ENCODE measurements at places on chromosomes 13 and 19. TPM values are rescaled to one million over a fixed set of nuclear protein-coding genes. Genes with fewer than 3 reads are reported as not detected.

EEF1AKMT1 gene
- 9.1 TPM for total RNA-seq

KCNJ14 gene
- 1.1 TPM for total RNA-seq

GPR108 gene
- 49.2 TPM for total RNA-seq

PRR19 gene
- total RNA-seq = 0.45 TPM

JAK3 gene
- 15.4 TPM for total RNA-seq

ZFP82 gene
- total RNA-seq = 8.3 TPM

PSG6 gene
- not detected for total RNA-seq

U2AF1L4 gene
- total RNA-seq = 22.0 TPM

SOX1 gene
- not detected for total RNA-seq

ZNF274 gene
- total RNA-seq = 26.0 TPM

LHFPL6 gene
- total RNA-seq = 211 TPM

SLC27A5 gene
- total RNA-seq = 9.8 TPM

IL17D gene
- 3.0 TPM for total RNA-seq

CALR3 gene
- total RNA-seq = not detected

LRRC4B gene
- total RNA-seq = 12.2 TPM

- H3K4me3 ChIP-seq = peak within 1 kb of the TSS; percentile 5
- no peaks in the 10 kb centered on the region for H3K27me3 ChIP-seq
- no peaks in the 10 kb centered on the region for H3K36me3 ChIP-seq
- no peaks in the 10 kb centered on the region for H3K4me1 ChIP-seq
- peak; percentile 75 for DNase-seq
Measured at GRCh38 chr13:35475960-35476943, at the start of gene MAB21L1. Gene MAB21L1, minus strand, starts transcription at chr13:35476689. Its CDS starts 551 bp downstream, at chr13:35476138.

DNA sequence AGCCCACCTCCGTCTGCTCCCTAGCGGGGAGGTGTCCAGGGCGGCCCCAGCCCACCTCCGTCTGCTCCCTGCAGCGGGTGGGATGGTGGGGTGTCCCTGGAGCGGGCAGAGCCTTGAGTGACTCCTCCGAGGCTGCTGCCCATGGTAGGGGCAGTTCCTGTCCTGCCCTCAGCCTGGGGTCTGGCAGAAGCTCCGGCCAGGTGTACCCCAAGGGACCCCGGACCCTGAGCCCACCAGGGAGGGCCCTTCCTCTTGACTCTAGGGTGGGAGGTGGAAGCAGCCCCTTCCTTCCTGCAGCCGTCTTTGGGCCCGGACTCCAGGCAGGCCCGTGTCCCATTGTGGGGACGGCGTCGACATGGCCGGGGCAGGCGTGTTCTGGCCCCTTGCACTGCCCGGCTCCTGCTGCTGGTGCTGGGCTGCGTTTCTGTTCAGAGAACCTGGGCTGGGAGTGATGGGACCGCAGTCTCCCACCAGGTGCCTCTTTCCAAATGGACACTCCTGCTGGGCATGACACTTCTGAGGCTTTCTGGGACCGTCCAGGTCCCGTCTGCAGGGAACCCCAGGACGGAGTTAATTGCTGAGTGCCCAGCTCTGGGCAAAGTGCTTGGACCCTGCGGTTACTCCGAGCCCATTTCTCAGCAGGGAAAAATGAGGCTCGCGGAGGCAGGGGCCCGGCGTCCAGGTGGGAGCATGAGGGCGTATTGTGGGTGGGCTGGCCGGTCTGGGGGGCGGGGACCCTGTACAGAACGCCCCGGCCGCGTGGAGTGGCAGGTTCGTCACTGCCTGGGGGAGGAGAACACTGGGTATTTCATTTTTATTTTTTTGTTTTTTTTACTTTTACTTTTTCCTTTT lies 19.8 kb downstream of the ARID3A start:
- H3K27me3 ChIP-seq = no peaks in the 10 kb centered on the region
- no peak overlapping the region for H3K4me3 ChIP-seq
- H3K4me1 ChIP-seq = no peaks in the 10 kb centered on the region
- no peaks in the 10 kb centered on the region for H3K36me3 ChIP-seq

GRCh38 chr13:41231025-41231677 lies 32.2 kb downstream of the MTRF1 start:
- peaks cover 2% of the 10 kb centered on the region for H3K36me3 ChIP-seq
- H3K4me1 ChIP-seq = no peaks in the 10 kb centered on the region
- DNase-seq = no peak

GRCh38 chr13:57629821-57630235 lies 1.7 kb upstream of the PCDH17 start:
- H3K4me1 ChIP-seq = no peaks in the 10 kb centered on the region
- no peaks in the 10 kb centered on the region for H3K36me3 ChIP-seq
- peak overlapping the region; percentile 0 for H3K4me3 ChIP-seq
- peak; percentile 94 for DNase-seq
- no peaks in the 10 kb centered on the region for H3K27me3 ChIP-seq
- H3K27ac ChIP-seq = no peak overlapping the region

- no peak overlapping the region for H3K4me3 ChIP-seq
- H3K27me3 ChIP-seq = no peaks in the 10 kb centered on the region
- H3K36me3 ChIP-seq = no peaks in the 10 kb centered on the region
- H3K4me1 ChIP-seq = no peaks in the 10 kb centered on the region
- no peak for DNase-seq
Measured at GRCh38 chr19:17357724-17358123, 19.4 kb downstream of the PLVAP start.

DNA sequence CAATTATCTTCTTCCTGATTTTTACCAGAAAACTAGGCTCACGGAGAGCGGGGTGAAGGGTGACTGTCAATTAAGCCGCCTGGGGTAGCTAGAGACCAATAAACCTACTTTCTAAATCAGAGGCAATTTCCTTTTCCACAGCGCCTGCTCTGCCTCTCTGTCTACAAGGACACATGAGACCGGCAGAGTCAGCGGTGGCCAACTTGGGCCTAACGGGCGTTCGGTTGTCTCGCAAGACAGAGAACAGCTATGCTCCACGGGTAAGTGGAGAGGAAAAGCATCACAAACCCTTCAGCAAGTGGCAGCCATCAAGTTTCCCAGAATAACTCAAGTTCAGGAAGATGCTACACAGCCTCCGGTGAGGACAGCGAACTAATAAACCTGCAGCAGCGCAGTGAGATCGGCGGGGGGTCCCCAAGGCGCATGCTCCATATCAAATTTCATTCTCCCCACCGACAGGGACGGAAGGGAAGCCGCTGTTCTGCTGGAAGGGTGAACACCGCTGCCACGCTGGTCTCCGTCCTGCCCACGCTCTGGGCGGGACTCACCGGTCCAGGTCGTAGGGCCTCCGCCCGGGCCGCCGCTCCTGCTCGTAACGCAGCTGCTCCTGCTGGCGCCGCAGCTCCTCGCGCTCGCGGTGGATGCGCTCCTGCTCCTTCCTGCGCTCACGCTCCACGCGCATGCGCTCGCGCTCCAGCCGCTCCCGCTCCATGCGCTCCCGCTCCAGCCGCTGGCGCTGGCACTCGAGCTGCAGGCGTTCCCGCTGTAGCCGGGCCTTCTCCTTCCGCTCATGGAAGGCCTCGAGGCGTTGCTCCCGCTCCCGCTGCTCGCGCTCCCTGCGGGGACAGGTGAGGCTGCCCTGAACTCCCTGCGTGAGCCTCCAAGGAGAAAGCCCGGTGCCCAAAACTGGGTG lies 25.8 kb upstream of the TINCR start:
- peak; percentile 48 for DNase-seq
- H3K27ac ChIP-seq = no peak overlapping the region
- no peaks in the 10 kb centered on the region for H3K27me3 ChIP-seq
- H3K4me1 ChIP-seq = no peaks in the 10 kb centered on the region

DNA sequence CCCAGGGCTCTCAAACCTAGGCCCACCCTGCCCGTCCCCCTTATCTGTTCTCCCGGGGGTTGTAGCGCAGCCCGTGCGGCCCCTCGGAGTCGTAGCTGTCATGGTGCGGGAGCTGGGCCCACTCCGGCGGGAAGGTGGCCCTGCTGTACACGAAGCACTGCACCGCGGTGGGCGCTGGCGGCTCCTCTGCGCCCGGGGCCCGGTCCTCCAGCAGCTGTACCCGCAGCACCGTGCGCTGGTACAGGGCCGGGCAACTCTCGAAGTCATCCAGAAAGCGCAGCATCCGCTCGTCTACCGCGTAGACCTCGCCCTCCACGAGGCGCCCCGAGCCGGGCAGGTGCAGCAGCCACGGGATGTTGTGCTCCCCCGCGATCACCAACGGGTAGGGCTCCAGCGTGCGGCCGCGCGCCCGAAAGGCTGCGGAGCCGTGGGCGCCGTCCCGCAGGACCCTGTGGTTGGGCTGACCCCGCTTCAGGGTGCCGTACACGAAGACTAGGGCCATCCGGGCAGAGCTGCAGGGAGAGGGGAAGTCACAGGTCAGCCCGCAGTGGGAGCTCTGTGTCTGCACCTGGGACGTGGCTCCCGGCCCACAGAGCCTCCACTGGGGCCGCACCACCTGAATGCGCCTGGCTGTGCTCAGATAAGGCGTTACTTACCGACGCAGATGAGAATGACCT lies 56.4 kb downstream of the GGACT start:
- no peaks in the 10 kb centered on the region for H3K27me3 ChIP-seq
- no peak overlapping the region for H3K4me3 ChIP-seq
- no peak for DNase-seq
- H3K4me1 ChIP-seq = no peaks in the 10 kb centered on the region

- H3K27me3 ChIP-seq = no peaks in the 10 kb centered on the region
- DNase-seq = no peak
- H3K4me1 ChIP-seq = no peaks in the 10 kb centered on the region
- H3K36me3 ChIP-seq = no peaks in the 10 kb centered on the region
Measured at GRCh38 chr19:40594255-40594654, 6.9 kb upstream of the LTBP4 start.

DNA sequence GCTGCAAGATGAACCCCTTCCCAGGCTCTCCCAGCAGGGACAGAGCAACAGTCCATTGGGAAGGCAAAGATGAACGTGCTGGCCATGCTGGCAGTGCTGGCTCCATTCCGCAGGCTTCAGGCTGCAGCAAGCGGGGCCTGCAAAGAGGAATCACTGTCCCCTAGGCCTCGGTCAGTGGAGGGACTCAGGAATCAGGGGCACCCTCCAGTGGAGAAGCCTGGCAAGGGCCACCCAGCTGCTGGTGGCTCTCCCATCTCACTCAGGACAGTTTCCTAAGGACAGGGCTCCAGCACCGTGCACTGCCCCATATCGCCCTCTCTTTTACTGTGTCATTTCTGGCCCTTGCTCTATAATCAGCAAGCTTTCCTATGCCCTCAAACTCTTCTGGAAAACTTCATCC lies 498.6 kb downstream of the EFNB2 start:
- no peak for DNase-seq
- no peaks in the 10 kb centered on the region for H3K36me3 ChIP-seq
- no peak overlapping the region for H3K4me3 ChIP-seq
- H3K4me1 ChIP-seq = no peaks in the 10 kb centered on the region
- H3K27ac ChIP-seq = no peak overlapping the region

DNA sequence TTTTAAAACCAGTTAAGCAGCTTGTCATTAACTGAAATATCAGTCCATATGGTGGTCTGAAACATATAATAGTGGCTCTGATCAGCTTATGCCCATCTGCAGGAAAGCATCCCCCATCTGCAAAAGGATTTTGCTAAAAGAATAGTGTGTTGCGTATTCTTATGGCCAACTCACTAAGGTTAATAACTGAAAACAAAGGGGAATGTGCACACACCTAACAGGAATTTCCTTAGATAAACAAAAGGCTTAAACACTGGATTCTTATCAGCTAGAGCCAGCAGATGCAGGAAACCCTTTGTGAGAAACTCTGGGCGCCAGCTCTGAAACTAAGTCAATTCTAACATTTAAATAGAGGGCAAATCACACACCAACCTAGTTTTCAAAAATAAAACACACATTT lies 22.1 kb downstream of the VPS36 start:
- H3K27me3 ChIP-seq = no peaks in the 10 kb centered on the region
- no peak overlapping the region for H3K4me3 ChIP-seq
- no peaks in the 10 kb centered on the region for H3K36me3 ChIP-seq

DNA sequence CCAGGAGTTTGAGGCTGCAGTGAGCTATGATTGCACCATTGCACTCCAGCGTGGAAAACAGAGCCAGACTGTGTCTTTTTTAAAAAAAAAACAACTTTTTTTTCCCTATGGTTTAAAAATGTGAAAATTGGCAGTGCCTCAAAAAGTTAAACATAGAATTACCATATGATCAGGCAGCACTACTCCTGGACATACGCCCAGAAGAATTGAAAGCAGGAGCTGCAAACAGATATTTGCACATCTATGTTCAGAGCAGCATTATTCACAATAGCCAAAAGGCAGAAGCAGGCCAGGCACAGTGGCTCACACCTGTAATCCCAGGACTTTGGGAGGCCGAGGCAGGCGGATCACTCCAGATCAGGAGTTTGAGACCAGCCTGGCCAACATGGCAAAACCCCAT lies 3.8 kb upstream of the RETN start:
- H3K27me3 ChIP-seq = no peaks in the 10 kb centered on the region
- no peak overlapping the region for H3K27ac ChIP-seq
- no peaks in the 10 kb centered on the region for H3K36me3 ChIP-seq
- no peaks in the 10 kb centered on the region for H3K4me1 ChIP-seq
- DNase-seq = no peak

DNA sequence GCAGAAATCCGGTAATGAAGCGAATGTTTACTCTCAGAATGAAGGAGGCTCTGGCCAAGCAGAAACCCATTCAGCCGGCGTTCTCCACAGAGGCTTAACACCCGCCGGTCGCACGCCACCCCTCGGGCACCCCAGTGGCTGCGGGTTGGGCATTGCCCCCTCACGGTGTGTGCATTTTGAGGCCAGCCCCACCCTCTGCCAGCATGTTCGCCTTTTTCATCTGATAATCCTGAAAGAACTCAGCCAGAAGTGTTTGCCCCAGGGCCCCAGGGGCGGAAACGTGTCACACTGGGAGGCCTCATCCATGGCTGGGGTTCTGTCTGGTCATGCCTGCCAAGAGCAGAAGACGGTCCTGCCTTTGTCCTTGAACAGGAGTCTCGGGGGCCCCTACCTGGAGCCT lies 34.2 kb downstream of the COMP start:
- no peak overlapping the region for H3K27ac ChIP-seq
- no peak for DNase-seq
- H3K4me3 ChIP-seq = no peak overlapping the region
- H3K27me3 ChIP-seq = no peaks in the 10 kb centered on the region
